Thoracic aorta (tissue), 2 donors: ENCODE measurements at places on chromosomes 7 and 10.

DNA sequence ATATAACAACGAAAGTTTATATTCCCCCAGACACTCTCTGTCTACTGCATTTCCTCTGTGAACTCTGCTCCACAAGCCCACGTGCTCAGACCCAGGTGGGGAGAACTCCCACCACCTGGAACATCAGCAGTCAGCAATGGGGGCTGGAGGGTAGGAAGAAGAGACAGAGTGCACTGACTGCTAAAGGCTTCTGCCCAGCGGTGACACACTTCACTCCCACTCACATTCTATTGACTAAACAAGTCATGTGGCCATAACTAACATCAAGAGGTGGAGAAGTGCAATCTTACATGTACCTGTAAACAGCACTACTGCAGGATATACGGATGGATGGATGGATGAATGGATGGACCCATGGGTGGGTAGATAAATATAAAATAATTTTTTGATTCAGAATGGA, 122.2 kb downstream of the MPP7 start:
- DNase-seq: no peak

- no peak for DNase-seq
Observed at GRCh38 chr7:48518092-48518491, 346.8 kb downstream of the ABCA13 start.

DNA sequence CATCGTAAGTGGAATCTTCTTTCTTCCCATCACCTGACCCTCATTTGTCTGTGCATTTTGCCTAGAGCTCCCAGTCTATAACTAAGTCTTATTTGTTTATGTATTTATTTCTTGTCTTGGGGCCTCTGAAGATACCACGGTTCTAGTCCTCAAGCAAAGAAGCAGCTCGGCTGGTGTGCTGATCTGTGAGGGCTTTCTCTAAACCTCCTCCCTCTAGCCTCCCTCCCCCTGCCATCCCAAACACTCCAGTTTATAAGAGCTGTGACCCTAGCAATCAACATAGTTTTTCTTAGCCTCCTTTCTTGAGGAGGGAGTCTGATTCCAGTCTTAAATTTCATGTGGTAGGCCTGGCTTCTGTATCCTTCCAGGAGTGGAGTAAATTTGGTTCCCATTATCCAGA, 15.7 kb upstream of the NDUFA5 start:
- DNase-seq: no peak

- DNase-seq: no peak
Observed at GRCh38 chr10:130767116-130767730, 544.3 kb downstream of the TCERG1L start.

DNA sequence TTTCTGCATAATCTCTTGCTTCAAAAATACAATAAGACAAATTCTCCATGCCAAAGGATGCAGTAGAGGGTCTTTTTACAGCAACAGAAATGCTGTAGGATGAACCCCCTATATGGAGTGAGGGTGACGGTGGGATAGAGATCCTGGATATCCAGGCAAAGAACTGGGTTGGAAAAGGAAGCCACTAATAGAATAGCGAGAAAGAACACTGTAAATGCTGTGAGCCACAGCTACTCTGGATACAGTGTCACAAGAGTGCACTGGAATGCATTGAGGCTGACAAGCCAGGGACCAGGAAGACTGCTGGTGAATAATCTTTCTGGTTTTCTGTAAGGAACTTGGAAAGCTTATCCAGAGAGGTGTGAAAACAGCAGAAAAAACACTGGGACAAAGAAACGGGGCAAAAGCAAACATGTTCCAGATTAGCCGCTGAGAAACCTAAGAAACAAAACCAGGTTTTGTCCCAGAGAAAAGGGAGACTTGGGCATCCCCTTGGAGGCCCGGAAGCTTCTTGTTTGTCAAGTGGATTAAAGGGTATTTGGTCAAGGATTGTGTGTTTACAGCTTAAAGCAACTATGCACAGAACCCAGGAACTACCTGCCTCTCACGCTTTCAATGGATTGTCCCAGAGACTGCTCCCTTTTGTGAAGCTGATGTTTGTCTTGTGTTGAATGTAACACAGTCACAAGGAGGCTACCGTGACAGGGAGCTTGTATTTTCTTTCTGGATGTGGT, 6.2 kb upstream of the MSMB start:
- DNase-seq: no peak

- DNase-seq: no peak
Observed at GRCh38 chr10:107371801-107372200, 207.3 kb upstream of the SORCS1 start.

DNA sequence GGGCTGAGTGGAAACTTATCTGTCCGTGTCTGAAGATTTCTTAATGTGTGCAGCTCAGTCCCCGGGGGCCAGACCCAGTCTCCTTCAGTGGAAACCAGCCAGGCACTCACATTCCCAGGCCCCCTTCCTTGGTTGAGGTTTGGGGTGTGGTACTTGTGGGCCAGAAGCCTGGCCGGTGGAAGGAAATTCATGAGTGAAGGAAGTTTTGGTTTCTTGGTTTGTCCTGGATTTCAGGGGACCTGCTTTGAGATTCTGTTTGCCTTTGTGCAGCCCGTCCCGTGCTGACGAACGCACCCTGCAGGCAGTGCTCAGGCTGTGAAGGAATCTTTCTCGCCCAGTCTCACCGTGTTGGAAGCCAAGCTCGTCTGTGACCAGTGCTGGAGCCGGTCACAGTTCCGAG, 2.9 kb downstream of the INPP5A start:
- no peak for DNase-seq

GRCh38 chr10:125166658-125167057, 6.3 kb upstream of the CTBP2 start:
- no peak for DNase-seq
